GOT3 (cell line): ENCODE measurements at places on chromosomes 1 and 21.

DNA sequence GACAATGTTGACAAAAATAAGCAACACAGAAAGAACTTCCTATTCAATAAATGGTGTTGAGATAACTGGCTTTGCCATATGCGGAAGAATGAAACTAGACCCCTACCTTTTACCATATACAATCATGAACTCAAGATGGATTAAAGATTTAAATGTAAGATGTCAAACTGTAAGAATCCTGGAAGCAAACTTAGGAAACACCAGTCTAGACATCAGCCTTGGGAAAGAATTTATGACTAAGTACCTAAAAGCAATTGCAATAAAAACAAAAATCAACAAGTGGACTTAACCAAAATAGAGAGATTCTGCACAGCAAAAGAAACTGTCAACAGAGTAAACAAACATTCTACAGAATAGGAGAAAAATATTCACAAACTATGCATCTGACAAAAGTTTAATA, 16.1 kb upstream of the CLDN8 start:
- DNase-seq, result no peak

DNA sequence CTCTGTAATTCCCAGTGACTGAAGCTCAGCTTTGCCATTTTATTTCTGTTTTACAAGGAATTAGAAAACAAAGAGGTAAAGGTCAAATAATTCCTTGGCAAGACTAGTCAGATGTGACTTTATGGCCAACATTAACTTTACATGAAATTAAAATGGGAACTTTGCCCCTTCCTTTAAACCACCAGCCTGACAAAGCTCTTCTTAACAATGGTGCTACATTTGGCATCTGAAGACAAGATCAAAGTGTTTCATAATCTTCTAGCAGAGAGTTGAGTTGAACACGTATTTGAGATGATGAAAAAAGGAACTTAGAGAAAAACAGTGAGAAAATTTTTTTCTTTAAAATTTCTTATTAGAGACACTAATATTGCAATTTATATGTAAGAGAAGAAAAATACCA, 193.8 kb downstream of the AK5 start:
- DNase-seq, result no peak

DNA sequence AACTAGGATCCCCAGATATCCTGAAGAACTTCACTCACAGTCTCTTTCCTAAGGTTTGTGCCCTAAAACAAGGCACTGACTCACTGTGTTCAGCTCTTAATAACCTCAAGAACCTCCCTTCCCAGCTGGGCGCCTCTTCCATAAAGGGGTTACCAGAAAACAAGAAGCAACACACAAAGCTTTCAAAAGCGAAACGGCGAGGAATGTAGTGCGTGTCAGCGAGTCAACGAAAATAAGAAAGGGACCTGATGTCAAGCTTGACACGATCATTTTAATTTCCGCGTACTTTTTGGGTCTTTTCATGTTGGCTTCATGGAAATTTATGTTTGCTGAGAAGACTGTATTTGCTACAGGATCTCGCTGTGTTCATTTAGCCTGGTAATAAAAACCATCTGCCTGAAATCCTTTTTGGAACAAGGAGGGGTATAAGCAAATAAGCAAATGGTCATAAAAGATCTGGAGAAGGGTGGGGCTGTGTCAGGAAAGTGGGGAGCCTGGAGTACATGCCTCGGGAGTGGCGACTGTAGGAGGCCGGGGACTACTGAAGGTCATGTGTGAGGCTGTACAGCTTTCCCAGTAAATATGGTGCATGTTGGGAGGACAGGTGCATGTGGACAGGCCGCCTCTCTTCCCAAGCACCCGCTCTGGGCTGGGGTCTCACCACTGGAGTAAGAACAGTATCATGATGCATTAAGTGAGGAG, 11.4 kb upstream of the CLDN14 start:
- DNase-seq, result no peak

GRCh38 chr1:208534599-208534897, 290.4 kb upstream of the PLXNA2 start:
- DNase-seq, result no peak

GRCh38 chr1:46643368-46643775, 24.8 kb downstream of the ATPAF1 start:
- DNase-seq, result no peak

GRCh38 chr1:78223417-78224215, 177.8 kb downstream of the GIPC2 start:
- no peak for DNase-seq

DNA sequence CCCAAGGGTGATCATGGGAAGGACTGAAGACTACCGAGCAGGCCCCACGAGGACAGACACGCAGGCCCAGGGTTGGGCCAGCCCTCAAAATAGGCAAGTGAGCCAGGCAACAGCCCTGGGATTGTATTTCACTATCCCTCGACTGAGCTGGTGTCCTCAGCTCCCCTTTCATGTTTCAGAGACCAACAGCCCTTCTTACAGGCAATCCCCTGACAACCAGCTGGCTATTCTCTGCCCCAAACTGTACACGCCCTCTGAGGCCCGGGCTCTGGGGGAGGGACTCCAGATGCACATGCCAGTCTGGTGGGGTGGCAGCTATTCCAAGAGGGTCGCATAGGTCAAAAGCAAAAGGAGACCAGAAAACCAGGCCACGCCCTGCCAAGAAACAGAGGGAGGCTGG, 243.0 kb downstream of the TOMM20 start:
- no peak for DNase-seq

- no peak for DNase-seq
These were observed 37.6 kb upstream of the GALNT2 start for GRCh38 chr1:230029244-230029941.

- DNase-seq, result no peak
These were observed 6.9 kb upstream of the DNAH14 start for GRCh38 chr1:224922404-224923164.

DNA sequence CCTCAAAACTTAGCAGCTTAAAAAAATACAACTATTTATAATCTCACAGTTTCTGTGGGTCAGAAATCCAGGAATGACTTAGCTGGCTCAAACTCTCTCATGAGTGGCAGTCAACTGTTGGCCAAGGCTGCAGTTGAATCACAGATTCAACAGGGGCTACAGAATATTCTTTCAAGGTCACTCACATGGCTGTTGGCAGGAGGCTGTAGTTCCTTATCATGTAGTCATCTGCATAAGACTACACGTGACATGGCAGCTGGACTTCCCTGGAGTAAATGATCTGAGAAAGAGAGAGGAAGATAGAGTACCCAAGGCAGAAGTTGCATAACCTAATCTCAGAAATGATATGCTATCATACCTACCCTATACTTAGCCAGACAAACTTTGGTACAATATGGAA, 75.2 kb upstream of the TSPAN2 start:
- no peak for DNase-seq

DNA sequence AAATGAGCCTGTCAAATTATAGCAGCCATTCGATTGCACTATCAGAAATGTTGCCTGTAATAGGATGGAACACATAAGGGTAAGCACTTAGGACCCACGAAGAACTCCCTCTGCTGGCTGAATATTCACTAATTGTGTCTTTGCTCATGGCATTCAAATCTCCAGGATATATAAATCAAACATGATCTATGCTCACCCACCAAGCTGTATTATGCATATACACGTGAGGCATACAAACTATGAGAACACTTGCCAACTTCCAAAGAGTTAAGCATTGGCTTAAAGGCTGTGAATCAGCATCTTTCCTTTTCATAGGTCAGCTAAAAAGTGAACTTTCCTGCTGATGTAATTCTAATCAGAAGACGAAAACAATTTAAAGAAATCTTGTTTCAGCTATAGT, 34.5 kb downstream of the TMPRSS15 start:
- DNase-seq, result no peak

- DNase-seq, result no peak
These were observed 51.7 kb downstream of the SNRPE start for GRCh38 chr1:203913073-203913521.

DNA sequence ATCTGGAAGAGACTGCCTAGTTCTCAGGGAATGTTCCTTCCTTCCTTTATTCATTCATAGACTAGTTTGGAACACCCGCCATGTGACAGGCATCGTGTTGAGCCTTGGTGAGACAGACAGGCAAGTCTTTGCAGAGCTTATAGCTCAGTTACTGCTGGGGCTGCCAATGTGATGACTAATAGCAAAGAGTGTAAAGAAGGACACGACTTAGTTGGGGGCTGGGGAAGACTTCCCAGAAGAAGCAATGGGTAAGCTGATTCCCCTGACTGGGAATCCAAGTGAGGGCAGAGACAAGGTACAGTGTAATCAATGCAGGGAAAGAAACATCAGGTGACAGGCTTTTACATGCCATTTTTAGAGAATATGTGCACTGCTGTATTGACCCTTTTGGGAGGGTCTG, 51.2 kb downstream of the TENT5C start:
- no peak for DNase-seq

DNA sequence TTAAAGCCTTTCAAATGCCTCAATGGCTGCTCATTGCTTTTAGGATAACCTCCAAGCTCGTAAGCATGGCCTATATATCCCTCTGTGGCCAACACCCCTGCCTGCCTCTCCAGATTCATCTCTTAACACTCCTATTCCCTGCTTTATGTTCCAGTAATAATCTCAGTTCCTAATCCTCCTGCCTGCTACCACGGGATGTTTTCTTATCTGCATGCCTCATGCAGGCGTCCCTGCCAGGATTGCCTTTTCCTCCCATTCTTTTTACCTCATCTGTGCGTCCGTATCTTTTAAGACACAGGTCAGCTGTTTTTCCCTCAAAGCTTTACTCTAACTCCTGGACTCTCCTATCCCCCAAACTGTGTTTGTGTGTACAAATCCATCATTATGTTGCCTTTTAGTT, 36.1 kb downstream of the ZBTB40 start:
- DNase-seq, result no peak

DNA sequence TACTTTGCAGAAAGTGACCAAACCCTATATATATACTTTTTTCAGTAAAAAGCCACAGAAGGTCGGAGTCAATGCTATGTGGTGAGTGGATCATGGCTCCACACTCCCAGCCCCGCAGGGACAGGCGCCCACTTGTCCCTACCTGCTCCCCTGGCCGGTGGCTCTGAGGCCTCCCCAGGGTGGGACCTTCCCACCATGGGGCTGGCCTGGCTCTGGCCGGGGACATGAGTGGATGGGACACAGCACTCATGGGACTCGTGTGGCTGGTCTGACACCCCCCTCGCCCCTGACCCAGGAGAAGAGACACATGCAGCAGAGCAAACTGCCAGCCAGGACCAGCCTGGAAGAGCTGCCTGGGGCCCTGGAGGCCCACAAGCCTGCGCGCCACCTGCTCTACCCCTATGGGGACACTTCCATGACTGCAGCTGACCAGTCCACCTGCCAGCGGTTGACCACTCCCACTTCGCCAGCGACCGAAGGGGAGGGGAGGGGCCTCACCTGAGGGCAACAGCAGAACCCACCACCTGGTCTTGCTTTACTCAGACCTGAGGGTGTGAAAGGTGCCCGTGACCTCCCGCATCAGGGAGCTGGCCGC, 2.2 kb downstream of the SPATC1L start:
- no peak for DNase-seq

DNA sequence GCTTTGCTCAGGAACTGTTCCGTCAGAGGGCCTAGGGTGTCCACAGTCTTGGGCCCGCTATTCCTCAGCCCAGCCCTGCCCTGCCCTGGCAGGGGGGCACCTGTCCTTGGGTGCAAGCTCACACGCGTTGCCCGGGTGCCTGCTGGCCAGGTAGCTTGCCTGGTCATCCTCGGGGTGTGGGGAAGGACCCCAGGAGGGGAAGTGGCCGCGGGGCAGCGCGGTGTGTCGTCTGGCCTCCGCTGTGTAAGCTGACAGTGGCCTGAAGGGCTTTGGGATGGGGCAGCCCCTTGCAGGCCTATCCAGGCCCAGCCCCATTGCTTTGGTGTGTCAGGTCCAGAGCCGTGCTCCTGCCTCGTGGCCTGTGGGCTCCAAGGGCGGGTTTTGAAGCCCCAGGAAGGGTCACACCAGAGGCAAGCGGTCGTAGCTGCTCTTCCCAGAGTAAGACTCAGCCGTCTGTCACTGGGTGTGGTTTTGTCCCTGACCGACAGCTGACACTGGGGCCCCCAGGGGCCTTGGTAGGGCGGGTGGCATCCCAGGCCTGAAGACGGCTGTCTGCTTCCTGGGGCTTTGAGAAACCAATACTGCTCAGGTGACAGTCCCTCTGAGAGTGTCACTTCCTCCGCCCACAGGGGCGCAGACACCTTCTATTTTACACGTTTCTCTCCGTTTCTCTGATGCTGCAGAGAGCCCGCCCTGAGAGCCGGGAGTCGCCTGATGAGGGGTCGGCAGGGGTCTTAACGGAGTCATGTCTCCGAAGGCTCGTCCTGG, 72.1 kb downstream of the SKI start:
- no peak for DNase-seq
